ENCODE measurements at places on chromosomes 11 and 22. TPM values are rescaled to one million over a fixed set of nuclear protein-coding genes. Genes with fewer than 3 reads are reported as not detected.

Gene MUC15
- not detected for total RNA-seq

Gene LINC01488
- not detected for total RNA-seq

Gene PNPLA5
- not detected for total RNA-seq

Gene GLYAT
- total RNA-seq: not detected

Gene MYRF
- total RNA-seq: 68.6 TPM

GRCh38 chr22:30036656-30037055 lies 43.6 kb upstream of the HORMAD2 start:
- DNase-seq: no peak

GRCh38 chr11:131875611-131876010 lies 505.2 kb downstream of the NTM start:
- no peak for DNase-seq

GRCh38 chr11:103714246-103714645 lies 322.2 kb upstream of the DDI1 start:
- no peak for DNase-seq

- DNase-seq: no peak
Measured at GRCh38 chr11:2316169-2316962, 14.6 kb downstream of the TSPAN32 start.

All from ovary (tissue), 10 donors.